ENCODE measurements at places on chromosomes 7 and 10. TPM values are rescaled to one million over a fixed set of nuclear protein-coding genes. Genes with fewer than 3 reads are reported as not detected.

The SLK gene
- 50.6 TPM for total RNA-seq

The DPYSL4 gene
- total RNA-seq: 39.3 TPM

The TLL2 gene
- total RNA-seq: 0.25 TPM

The LFNG gene
- total RNA-seq: 6.6 TPM

The MICALL2 gene
- 4.7 TPM for total RNA-seq

The CRYGN gene
- 0.25 TPM for total RNA-seq

The VENTX gene
- not detected for total RNA-seq

The TMEM270 gene
- not detected for total RNA-seq

The SMO gene
- 7.4 TPM for total RNA-seq

The MINDY4 gene
- 2.7 TPM for total RNA-seq

The SORCS1 gene
- 15.2 TPM for total RNA-seq

The NRG3 gene
- total RNA-seq: 14.0 TPM

The CYP3A7 gene
- not detected for total RNA-seq

The UNCX gene
- total RNA-seq: not detected

The MMP21 gene
- total RNA-seq: 0.25 TPM

The GPR37 gene
- 20.9 TPM for total RNA-seq

The VPS41 gene
- total RNA-seq: 93.7 TPM

The CCDC172 gene
- not detected for total RNA-seq

The RBP3 gene
- not detected for total RNA-seq

The CDK14 gene
- total RNA-seq: 63.7 TPM

The DNAJC30 gene
- total RNA-seq: 2.2 TPM

The CFAP70 gene
- 0.49 TPM for total RNA-seq

The NPC1L1 gene
- total RNA-seq: not detected

The GRID1 gene
- total RNA-seq: 8.6 TPM

The FAM241B gene
- 12.8 TPM for total RNA-seq

The ADD3 gene
- total RNA-seq: 75.7 TPM

The SEMA3D gene
- total RNA-seq: 2.0 TPM

The PCLO gene
- total RNA-seq: 66.4 TPM

The HABP2 gene
- total RNA-seq: under 0.01 TPM

The CD36 gene
- 6.6 TPM for total RNA-seq

The MEOX2 gene
- total RNA-seq: 0.25 TPM

The GPRIN2 gene
- 18.2 TPM for total RNA-seq

Data from temporal lobe (tissue), 4 donors.